ENCODE measurements at places on chromosomes 7 and 10.

DNA sequence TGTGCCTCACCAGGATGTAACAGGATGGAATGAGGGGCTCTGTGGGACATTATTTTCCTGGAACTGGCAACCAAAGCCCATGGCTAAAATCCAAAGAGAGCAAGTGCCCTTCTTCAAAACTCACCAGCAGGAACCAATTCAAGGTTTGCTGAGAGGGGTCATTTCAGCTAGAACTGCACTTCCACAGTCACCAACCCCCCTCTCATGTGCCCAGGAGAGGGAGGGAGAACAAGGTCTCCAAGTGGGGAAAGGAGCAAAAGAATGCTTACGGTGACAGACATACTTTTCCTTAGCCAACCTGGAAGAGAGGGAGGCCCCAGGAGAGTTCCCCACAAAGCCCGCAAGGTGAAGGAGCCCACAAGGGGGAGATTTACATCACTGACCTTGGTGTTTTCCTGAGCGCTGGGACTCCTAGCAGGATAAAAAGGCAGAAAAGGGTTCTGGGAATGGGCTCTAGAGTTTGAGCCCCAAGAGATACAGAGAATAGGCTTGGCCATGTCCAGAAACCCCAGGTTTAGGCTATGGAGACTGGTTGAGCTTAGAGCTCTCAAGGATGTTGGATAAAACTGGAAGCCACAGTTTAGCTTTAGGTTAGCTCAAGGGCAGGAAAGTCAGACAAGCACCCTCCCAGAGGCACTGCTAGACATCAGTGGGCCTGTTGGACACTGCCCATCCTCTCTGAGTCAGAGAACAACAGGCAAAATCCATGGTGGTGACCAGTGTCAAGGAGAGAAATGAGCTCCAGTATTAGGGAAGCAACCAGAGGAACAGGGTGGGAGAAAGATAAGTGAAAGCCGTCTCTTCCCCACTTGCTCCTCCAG, 63.9 kb upstream of the GHITM start:
- DNase-seq: no peak

DNA sequence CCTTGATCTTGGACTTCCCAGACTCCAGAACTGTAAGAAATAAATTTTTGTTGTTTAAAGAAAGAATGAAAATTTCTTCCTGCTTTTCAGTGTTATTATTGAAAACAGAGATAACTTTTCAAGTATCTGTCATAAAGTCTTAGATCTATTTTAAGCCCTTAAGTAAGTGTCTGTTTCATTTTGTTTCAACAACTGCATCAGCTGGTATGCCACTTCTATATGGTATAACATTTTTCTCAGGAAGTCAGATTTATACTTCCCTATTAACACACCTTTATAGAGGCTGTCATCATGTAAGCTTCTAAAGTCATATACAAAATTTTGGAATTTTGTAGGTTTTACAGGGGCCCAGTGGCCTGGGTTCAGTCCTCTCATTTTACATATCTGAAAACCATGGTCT, 24.4 kb downstream of the RALA start:
- DNase-seq: no peak

DNA sequence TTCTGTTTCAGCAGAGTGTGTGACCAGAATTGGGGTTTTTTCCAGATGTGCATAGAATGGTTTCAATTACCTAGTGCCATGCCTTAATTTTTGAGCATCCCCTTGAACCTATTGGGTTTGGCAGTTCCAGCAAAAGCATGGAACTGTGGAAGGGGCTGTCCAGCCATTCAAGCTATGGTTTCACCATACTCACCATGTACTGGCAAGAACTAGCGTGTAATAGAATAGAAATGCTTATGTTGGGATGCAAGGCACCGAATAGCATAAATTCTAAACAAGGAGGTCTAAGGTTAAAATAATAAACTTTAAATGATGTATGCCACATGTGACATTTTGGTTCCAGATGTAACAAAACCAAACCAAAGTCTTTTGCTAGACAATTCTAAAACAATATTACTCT, 91.4 kb downstream of the MTERF1 start:
- DNase-seq: no peak

DNA sequence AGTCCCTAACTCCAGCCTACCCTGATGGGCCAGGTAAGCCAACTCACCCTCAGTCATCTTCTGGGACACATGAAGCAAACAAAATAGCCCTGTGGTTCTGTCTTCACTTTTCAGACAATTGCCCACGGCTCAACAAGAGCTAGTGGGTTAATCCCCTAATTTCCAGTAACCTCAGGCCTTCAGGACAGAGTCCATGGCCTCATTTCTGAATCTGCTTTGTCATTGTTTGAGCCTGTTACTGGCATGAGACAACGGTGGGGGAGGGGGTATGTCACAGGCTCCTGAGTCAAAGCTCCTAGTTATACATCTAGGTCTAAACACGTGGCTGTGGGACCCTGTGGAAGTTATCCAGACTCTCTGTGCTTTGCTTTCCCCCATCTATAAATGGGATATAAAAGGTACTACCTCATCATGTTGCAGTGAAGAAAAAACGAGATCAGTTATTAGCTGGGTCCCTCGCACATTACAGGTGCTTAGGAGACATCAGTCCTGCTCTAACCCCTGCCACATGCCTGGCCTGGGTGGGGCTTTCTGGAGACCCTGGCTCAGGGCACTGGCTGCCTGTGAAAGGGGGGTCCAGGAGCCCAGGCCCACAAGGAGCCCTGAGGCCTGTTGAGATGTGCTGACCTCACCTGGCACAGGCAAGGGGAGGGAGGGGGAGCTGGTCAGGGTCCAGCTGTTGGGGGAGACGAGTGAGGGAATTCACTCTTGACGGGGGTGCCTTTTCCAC, 16.5 kb downstream of the MAT1A start:
- DNase-seq: no peak

- DNase-seq: no peak
Observed at GRCh38 chr10:19937989-19938388, 121.8 kb downstream of the PLXDC2 start.

DNA sequence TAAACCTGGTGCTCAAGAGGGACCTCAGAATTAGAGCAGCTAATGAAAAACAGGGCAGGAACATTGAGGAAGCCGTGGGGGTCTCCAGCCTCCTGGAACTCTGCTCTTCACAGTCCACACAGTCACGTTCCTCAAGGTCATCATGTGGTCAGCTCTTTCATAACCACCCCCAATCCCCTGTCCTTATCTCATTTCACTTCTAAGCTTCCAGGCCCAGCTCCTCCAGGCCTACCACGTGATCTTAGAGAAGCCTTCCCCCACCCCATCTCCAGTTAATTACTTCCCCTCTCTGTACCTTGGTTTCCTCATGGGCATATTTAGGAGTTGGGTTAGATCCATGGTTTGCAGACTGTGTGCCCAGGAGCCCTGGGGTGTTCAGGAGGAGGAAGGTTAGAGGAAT, 106.4 kb upstream of the TCF7L2 start:
- no peak for DNase-seq

GRCh38 chr7:22356701-22357310, at the start of gene RAPGEF5:
Gene RAPGEF5 (minus strand): TSS chr7:22357154. CDS start chr7:22357060, 94 bp downstream.
- DNase-seq: no peak

GRCh38 chr10:94115725-94116124, 122.0 kb downstream of the PLCE1 start:
- DNase-seq: no peak

- no peak for DNase-seq
Observed at GRCh38 chr7:34281260-34281659, 375.9 kb downstream of the BMPER start.
